ENCODE measurements at places on chromosomes 5 and 9. TPM values are rescaled to one million over a fixed set of nuclear protein-coding genes. Genes with fewer than 3 reads are reported as not detected.

GRCh38 chr9:33677961-33678360 is 117.4 kb upstream of the PRSS3 start:
- no peak for DNase-seq

- no peak for DNase-seq
Measured at GRCh38 chr9:86944796-86945727, 2.2 kb downstream of the GAS1 start.

Gene FOXD4L6
- total RNA-seq = not detected

DNA sequence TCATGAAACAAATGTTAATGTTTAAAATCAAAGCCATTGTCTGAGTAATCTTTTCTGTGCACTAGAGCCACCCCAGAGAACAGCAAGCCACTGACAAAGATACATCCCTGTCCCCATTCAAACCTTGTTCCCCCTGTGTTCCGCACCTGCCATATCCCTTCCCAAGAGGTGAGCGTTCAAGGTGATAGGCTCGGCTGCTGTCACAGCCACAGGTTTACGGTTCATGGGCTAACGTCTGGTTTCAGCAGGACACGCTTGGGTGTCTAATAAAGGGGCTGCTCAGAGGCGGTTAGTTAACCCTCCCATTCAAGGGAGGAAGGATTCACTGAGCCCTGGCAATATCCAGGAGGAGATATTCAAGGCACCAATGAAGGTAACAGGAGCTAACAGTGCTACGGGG is 24.5 kb upstream of the LAMC3 start:
- no peak for DNase-seq

GRCh38 chr5:30040488-30041118 is 1152.9 kb upstream of the CDH6 start:
- no peak for DNase-seq

GRCh38 chr5:124231230-124231629 is 515.2 kb downstream of the ZNF608 start:
- DNase-seq = no peak

Gene IFNA13
- total RNA-seq = not detected

Gene ALAD
- total RNA-seq = 39.9 TPM

Gene SOHLH1
- total RNA-seq = not detected

- DNase-seq = no peak
Measured at GRCh38 chr9:129962451-129962864, 80.5 kb downstream of the FNBP1 start.

Gene TEK
- total RNA-seq = not detected

DNA sequence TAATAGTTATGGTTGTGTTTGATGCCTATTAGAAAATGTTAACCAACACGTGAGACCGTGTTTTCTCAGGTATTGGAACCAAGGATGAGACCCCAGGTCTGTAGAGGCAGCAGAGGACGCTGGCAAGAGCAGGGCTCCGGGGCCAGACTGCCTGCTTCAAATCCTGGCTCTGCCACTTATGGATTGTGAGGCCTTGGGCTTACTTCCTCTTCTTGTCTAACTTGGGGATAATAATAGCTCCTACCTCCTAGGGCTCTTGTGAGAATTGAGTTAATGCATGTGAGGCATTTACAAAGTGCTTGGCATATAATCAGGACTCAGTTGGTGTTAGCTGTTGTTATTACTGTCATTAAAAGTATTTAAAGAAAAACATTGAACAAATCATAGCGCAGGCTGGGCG is 85.5 kb upstream of the PITX1 start:
- DNase-seq = no peak
